ENCODE measurements at places on chromosomes 11 and 22.

GRCh38 chr11:128517451-128518230 lies 69.7 kb downstream of the ETS1 start:
- DNase-seq, result no peak

GRCh38 chr11:60842668-60843600 lies 1.0 kb downstream of the CCDC86 start:
- DNase-seq, result no peak

DNA sequence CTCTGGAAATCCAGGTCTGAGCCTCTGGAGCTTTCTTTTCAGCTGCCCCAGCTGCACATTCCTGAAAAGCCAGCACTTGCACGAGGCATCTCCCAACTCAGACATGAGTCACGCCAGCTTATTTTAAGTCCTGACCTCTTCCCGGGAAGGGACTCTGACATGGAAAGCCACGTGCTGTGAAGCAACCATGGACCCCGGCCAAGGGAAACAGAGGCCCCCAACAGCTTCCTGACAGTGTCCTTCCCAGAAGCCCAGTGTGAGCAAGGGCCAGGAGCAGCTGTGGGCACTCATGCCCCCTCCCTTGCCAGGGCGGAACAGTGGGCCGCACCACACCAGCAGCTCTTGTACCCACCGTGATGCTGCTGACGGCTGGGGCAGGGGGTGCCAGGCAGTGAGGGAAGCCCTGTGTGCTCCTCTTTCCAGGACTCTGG lies 118.8 kb upstream of the CADM1 start:
- no peak for DNase-seq

GRCh38 chr11:18394928-18395734 lies 768 bp downstream of the LDHA start:
- peak; percentile 25 for DNase-seq

GRCh38 chr11:6268820-6269219 lies 9.2 kb downstream of the CCKBR start:
- no peak for DNase-seq

- DNase-seq, result no peak
Observed at GRCh38 chr22:42964994-42965699, 49.8 kb downstream of the PACSIN2 start.

DNA sequence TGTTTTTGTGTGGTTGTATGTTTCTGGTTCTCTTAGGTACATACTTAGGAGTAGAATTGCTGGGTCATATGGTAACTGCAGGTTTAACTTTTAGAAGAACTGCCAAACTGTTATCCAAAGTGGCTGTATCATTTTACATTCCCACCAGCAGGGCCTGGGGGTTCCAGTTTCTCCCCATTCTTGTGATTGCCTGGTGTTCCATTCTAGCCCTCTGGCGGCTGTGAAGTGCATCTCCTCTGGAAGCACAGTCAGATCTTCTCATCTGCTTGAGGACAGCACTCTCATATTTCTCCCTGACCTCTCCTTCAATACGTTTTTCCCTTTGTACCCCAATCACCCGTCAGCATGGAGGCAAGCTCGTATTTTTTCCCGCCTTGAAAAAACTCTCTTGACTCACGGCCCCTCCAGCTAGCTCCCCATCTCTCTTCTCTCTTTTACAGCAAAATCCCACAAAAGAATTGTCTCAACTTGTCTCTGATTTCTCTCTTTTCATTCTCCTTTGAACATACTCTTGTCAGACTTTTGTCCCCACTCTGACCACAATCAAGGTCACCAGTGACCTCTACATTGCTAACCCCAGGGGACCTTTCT lies 56.8 kb upstream of the THY1 start:
- DNase-seq, result no peak

- no peak for DNase-seq
Observed at GRCh38 chr22:50396751-50397370, 53.7 kb downstream of the PPP6R2 start.

DNA sequence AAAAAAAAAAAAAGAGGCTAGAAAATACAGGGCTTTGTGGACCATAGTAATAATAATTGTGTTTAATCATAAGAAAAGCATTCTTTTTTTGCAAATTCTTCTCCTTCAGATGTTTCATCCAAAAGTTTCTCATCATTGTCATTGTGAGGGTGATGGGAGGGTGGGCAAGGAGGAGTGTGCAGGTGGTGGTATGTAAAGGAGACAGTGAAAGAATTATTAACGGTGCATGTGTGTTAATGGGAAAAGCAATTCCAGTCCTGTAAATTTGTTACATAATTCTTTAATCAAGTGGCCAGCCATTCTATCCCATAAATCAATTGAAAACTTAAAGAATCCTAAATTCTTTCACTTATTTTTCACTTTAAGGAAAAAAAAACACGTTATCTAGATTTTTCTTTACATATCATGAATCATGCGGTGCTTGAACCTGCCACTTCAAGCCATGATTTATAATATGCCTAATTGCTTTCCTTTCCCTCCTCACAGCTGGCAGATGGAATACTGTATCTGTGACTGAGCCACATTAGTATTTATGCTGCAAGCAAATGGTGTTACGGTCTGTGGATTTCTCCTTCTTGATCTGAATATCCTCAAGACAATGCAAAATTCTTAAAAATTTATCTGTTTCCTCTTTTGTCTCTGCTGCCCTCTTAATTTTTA lies 318.5 kb downstream of the JRKL start:
- DNase-seq, result no peak

DNA sequence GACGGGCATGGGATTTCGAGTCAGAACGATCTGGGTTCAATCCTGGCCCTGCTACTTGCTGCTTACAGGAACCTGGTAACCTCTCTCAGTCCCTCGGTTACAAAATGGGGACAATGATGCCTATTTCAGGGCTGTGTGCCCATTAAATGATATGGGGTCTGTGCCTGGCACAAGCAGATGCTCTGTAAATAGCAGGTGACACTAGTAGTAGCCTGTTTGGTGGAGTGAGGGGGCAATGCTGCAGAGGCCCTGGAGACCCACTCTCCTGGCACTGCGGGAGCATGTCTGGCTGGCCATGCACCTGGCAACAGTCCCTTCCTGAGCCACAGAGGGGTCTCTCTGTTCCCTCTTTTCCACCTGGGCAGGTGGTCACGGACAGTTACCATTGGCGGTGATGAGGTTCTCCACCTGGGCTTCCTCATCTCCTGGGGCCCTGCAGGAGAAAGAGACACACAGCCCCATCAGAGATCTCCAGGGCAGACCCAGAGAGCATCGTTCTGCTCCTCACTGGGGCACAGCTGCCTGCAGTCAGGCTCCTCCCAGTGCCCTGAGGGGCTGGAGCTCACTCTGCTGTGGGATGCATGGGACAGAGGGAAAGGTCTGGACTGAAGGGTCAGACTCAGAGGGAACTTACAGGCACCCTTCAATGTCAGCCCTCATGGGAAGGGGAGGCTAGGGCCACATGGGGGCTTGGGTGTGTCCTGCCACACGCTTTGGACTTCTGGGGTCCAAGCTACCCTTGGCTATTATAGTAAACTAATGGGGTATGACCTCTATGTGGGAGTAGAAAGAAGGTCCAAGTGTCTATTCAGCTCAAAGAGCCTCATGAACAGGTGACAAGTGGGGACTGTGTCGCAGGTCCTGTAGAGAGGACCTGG lies 15.6 kb upstream of the FXYD2 start:
- no peak for DNase-seq

DNA sequence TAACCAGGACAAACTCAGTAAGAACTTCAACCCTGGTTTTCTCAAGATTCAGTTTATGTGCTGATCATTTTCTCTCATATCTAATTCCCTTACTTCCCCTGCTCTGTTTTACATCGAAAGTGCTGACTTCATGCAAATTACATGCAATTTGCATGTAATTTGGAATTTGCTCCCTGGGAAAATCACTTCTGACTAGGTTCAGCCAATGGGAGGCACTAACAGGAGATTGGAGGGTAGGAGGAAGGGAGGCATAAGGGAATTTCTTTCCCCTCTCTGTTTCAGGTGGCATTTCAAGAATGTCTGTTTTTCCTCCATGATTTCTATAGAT lies 363.3 kb upstream of the CCDC90B start:
- DNase-seq, result no peak
